T-helper 9 cell (primary cell): ENCODE measurements at places on chromosomes 6 and 20.

DNA sequence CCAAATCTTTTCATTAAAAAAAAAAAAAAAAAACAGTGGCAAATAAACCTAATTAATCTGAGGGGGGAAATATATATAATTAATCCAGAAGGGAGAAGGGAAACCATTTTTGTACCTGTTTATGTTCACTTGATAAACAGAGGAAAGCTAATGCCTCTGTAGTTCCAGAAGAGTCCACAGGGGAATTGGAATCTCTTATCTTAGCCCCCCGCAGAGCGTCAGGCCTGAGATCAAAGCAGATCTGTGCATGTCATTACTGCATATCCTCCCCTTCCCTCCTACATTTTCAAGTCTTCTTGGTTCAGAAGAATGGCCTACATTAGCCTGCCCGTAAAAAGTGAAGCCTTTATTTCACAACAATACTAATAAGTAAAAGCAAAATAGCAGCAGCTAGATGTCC lies 157.2 kb downstream of the PTPRT start:
- DNase-seq = no peak

- no peak for DNase-seq
These were observed 694 bp downstream of the SLC17A9 start for GRCh38 chr20:62952968-62953838.

GRCh38 chr6:71292001-71292400 lies 3.4 kb downstream of the OGFRL1 start:
- DNase-seq = no peak

DNA sequence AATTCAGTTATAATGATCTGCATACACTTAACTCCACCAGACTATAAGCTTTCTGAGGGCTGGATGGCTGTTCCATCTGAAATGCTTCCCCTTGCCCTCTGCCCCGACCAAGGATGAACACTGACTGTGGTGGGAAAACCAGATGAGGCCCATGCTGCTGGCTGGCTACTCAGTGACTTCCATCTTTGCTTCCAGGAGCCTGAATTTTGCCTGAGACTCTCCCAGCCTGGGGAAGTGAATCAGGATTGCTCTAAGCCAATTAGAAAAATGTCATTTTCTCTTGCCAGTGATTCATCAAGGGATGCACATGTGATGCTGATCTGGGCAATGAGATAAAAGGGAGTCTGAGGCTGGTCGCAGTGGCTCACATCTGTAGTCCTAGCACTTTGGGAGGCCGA lies 1.7 kb upstream of the TOMM34 start:
- no peak for DNase-seq
